ENCODE measurements at places on chromosomes 16 and 17.
A peak's percentile ranks its signal among the peaks of the same experiment; 100 is the strongest.

GRCh38 chr16:80125677-80126076 is 415.1 kb upstream of the DYNLRB2 start:
- no peaks in the 10 kb centered on the region for H3K36me3 ChIP-seq
- H3K27me3 ChIP-seq = no peaks in the 10 kb centered on the region
- no peak for DNase-seq
- no peak overlapping the region for H3K27ac ChIP-seq

DNA sequence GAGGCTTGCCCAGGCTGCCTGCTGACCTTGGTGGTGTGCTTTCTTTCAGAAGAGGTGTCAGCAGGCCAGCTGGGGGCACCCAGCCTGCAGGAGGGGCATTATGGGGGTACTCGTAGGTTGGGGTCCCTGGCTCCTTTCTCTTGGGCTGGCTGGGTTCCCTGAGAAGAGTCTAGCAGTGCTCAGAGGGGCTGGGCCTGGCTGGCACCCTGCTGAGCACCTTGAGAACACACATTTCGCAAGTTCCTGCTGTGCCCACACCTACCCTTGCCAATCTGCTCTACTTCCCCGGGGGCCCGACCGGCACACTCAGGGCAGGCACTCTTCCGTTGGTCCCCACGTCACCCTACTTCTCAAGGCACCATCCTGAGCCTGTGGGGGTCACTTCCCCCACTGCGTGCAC is 5.1 kb downstream of the CEMP1 start:
- no peak for DNase-seq
- H3K36me3 ChIP-seq = peaks cover 84% of the 10 kb centered on the region
- no peak overlapping the region for H3K4me3 ChIP-seq
- no peak overlapping the region for H3K27ac ChIP-seq

GRCh38 chr17:77592106-77592865 is 366.2 kb upstream of the TNRC6C start:
- no peak overlapping the region for H3K27ac ChIP-seq
- H3K36me3 ChIP-seq = no peaks in the 10 kb centered on the region
- peaks cover 41% of the 10 kb centered on the region for H3K27me3 ChIP-seq
- no peaks in the 10 kb centered on the region for H3K4me1 ChIP-seq
- DNase-seq = no peak

DNA sequence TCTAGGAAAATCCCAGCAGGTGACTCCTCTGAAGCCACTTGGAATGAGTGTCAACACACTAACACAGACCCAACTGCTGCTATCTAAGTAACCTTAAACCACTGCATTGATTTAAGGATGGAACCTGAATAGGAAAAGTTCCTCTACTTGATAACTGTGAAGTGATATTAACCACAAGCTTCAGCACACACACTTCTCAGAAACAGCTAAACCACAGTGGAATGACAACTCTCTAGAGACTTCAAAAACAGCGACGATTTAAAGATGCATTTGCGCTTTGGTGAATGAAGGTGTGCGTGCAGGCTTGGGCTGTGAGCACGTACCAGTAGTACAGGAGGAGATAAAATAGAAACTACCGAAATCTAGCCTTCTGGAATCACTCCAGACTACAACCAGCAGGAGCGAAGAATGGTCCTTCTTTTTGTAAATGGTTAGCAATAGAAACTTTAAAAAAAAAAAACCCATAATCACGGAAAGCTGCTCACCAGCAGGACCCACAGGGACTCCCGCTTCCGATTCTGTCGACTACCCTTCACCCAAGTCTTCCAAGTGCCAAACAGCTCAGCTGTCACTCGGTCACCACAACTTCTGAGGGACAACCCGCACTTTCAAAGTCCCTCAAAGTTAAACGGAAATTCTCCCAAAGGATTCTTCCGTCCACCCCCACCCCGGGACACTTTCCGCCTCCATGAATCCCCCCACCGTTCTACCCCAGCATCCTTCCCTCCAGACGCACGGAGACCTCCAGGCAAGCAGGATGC is 137.7 kb upstream of the CORO6 start:
- peak; percentile 58 for DNase-seq
- H3K36me3 ChIP-seq = no peaks in the 10 kb centered on the region
- peak overlapping the region; percentile 96 for H3K4me3 ChIP-seq
- H3K27me3 ChIP-seq = no peaks in the 10 kb centered on the region
- peak overlapping the region; percentile 38 for H3K27ac ChIP-seq
- no peaks in the 10 kb centered on the region for H3K4me1 ChIP-seq

- H3K4me3 ChIP-seq = peak within 1 kb of the TSS; percentile 56
- H3K27me3 ChIP-seq = peaks cover 13% of the 10 kb centered on the region
- DNase-seq = no peak
- H3K4me1 ChIP-seq = peaks cover 26% of the 10 kb centered on the region
- peaks cover 21% of the 10 kb centered on the region for H3K36me3 ChIP-seq
- H3K27ac ChIP-seq = no peak within 1 kb of the TSS
Measured at GRCh38 chr17:7262192-7262934, at the start of gene CLDN7. Gene CLDN7 (minus strand): TSS chr17:7262478. CDS start chr17:7262043, 435 bp downstream.

- no peak overlapping the region for H3K27ac ChIP-seq
- H3K4me1 ChIP-seq = peaks cover 7% of the 10 kb centered on the region
- H3K36me3 ChIP-seq = no peaks in the 10 kb centered on the region
- DNase-seq = peak; percentile 49
Measured at GRCh38 chr16:4176906-4177417, 60.7 kb upstream of the ADCY9 start.

GRCh38 chr17:71164561-71164960 is 956.3 kb upstream of the SOX9 start:
- H3K4me1 ChIP-seq = no peaks in the 10 kb centered on the region
- no peaks in the 10 kb centered on the region for H3K36me3 ChIP-seq
- no peak for DNase-seq
- H3K27me3 ChIP-seq = no peaks in the 10 kb centered on the region

GRCh38 chr17:45719335-45720071 is 64.6 kb upstream of the CRHR1 start:
- H3K4me3 ChIP-seq = no peak overlapping the region
- no peak overlapping the region for H3K27ac ChIP-seq
- H3K4me1 ChIP-seq = no peaks in the 10 kb centered on the region
- peaks cover 60% of the 10 kb centered on the region for H3K27me3 ChIP-seq
- DNase-seq = peak; percentile 68
- no peaks in the 10 kb centered on the region for H3K36me3 ChIP-seq

GRCh38 chr17:46922487-46922803 is 515 bp upstream of the GOSR2 start:
- H3K4me1 ChIP-seq = no peaks in the 10 kb centered on the region
- DNase-seq = no peak
- no peaks in the 10 kb centered on the region for H3K27me3 ChIP-seq
- H3K36me3 ChIP-seq = no peaks in the 10 kb centered on the region
- peak overlapping the region; percentile 97 for H3K4me3 ChIP-seq

GRCh38 chr17:10130263-10130662 is 68.1 kb downstream of the GAS7 start:
- H3K36me3 ChIP-seq = peaks cover 5% of the 10 kb centered on the region
- H3K27ac ChIP-seq = no peak overlapping the region
- H3K27me3 ChIP-seq = no peaks in the 10 kb centered on the region
- no peak for DNase-seq
- peaks cover 28% of the 10 kb centered on the region for H3K4me1 ChIP-seq
- no peak overlapping the region for H3K4me3 ChIP-seq

Data from mesenchymal stem cell (in vitro differentiated cells and primary cell).